Esophagus muscularis mucosa (tissue), 4 donors: ENCODE measurements at places on chromosomes 16 and 17.

GRCh38 chr16:73092236-73092781, 44.4 kb upstream of the ZFHX3 start:
- DNase-seq, result no peak

DNA sequence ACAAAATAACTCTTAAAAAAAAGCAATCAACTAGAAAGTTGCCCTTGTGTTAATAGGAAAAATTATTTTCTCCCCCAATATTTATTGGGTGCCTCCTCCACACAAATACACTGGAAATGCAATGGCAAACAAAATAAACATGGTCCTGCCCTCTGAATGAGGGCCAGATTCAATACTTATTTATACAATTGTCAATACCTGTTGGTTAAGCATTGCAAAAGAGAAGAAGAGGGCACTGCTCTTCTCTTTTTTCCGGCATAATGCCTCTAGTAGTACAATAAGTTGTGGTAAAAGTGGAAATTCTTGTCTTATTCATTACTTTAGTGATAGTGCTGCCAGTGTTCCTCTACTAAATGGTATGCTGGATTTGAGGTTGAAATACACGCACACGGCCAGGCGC, 22.5 kb upstream of the ALDH3A2 start:
- DNase-seq, result no peak

DNA sequence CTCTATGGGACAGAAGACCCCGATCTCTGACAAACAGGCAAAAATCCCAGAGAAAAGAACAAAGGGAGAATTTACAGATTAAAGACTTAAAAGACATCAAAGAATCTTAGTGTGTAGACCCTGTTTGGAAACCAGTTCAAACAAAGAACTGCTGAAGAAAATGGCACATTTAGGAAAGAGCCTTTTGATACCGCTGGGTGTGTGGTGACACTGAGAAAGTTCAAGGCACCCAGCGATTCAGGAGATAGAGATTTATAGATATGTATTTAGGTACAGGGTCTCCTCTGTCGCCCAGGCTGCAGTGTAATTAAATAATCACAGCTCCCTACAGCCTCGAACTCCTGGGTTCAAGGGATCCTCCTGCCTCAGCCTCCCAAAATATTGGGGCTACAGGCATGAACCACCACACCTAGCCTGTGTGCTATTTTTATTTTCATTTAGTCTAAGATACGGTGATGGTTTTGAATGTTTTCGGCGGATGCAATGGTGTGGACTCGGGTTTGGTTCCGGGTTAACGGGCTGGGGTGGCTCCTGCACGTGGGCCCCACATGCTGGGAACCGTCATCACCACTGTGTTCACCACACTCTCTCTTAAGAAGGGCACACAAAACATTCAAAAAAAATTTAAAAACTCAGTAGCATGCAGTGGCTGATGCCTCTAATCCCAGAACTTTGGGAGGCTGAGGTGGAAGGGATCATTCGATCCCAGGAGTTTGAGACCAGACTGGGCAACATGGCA, 114.0 kb downstream of the ZNF778 start:
- DNase-seq, result no peak

GRCh38 chr16:23160574-23160973, 11.3 kb upstream of the USP31 start:
- no peak for DNase-seq

GRCh38 chr16:12254566-12254965, 278.0 kb downstream of the SNX29 start:
- DNase-seq, result no peak

GRCh38 chr16:47858333-47858982, 297.3 kb downstream of the ABCC12 start:
- DNase-seq, result no peak

- DNase-seq, result no peak
Observed at GRCh38 chr16:11029948-11030347, 85.6 kb downstream of the CLEC16A start.

DNA sequence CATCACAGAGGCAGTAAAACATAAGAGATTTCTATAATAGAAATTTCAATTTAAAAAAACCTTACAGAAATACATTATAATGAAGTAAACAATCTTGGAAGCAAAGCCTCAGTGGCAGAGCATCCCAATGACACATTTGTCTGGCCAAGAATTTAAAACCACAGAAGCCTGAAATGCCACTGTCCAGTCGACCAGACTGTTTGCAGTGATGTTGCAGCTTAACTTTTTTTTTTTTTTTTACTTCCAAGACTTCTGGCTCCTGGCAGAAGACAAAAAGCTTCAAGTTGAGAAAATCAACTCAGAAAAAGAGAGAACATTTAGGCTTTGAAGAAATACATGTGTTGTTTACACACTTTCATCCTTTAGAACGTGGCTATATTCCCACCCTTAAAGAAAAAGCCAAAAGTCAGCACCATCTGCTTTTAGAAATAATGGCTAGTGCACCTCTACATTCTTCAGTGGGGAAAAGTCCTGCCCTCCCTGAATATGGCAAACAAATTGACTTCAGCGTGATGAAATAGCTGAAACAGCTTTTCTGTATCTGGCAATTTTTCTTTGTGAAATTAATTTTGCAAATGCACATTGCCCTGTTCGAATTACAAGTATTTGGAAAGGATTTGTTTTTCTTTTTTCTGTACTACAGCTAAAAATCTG, 205.5 kb upstream of the MON1B start:
- DNase-seq, result no peak

GRCh38 chr16:25563700-25564099, 128.1 kb upstream of the HS3ST4 start:
- no peak for DNase-seq

DNA sequence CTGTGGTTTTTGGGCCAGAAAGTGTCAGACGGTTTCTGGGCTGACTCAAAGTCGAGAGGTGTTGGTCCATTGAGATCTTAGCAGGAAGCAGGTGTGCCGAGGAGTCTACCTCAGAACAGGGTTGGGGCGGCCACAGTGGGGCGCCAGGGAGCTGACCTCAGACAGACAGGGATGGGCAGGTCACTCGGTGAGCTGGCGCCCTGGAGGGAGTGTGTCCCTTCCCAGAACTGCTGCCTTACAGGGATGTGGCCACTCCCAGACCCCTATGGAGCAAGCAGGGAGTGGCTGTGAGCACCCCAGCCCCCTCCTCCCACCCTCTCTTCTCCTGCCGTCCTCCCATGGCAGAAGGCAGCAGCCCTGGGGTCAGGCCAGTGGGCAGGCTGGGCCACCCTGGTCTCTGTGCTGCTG, 14.0 kb upstream of the DPEP1 start:
- DNase-seq, result no peak

DNA sequence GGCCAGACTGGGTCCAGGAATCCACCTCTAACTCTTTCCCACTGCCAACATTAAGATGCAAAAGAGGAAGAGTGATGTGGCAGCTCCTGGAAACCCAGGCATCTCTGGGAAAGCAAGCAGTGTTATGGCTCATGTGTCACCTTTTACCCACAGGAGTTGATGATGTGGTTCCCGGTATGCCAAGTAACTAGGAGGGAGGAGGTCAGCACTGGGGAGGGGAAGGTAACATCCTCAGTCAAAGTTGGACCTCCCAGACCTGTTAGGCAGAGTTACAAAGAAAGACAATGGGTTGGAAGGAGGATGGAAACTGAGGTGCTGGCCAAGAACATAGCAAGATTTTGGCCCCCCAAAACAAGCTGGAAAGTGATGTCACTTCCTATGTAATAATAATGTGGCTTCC, 11.4 kb downstream of the KRABD2 start:
- DNase-seq, result no peak

DNA sequence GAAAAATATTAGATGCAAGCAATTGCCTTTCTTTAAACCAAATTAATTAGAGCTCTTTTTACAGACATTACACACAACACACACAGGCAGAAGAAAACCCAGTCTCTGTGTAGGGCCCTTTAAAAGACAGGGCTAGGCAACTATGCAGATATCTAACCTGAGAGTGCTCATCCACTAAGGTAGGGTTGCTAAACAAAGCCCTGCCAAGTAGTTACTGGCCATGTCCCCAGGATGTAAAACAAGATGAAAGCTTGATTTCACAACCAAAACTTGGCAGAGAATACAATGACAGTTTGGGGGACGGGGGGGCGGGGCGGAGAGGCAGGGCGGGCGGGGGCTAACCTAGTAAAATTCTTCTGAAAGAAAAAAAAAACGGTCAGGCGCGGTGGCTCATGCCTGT, 669.0 kb upstream of the CA10 start:
- DNase-seq, result no peak

DNA sequence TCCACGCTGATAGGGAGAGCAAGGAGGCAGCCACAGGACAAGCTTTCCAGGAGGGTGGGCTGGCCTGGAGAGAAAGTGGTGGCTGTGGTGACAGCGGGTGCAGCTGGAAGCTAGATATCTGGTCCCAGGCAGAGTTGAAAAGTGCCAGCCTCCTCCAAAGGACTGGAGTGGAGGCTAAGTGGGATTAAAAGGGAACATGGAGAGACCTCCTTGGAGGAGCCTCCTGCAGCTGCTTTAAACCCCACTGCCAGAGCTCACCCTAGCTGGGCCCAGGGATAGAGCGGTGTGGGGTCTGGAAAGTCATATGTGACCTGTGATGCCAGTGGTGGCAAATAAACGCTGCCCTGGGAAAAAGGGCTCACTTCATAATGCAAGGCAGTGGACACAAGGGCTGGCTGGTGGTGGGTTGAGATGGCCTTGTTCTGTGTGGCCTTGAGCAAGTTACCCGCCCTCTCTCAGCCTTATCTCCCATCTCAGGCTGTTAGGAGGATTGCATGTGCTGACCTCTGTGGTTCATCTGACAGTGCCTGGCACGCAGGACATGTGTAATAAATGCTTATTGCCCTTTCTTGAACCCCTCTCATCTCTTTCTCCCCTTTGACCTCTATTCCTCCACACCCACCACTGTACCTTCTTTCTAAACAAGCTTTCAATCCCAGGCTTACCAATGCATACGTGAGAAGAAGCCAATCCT, 61.0 kb upstream of the LGALS9 start:
- no peak for DNase-seq

DNA sequence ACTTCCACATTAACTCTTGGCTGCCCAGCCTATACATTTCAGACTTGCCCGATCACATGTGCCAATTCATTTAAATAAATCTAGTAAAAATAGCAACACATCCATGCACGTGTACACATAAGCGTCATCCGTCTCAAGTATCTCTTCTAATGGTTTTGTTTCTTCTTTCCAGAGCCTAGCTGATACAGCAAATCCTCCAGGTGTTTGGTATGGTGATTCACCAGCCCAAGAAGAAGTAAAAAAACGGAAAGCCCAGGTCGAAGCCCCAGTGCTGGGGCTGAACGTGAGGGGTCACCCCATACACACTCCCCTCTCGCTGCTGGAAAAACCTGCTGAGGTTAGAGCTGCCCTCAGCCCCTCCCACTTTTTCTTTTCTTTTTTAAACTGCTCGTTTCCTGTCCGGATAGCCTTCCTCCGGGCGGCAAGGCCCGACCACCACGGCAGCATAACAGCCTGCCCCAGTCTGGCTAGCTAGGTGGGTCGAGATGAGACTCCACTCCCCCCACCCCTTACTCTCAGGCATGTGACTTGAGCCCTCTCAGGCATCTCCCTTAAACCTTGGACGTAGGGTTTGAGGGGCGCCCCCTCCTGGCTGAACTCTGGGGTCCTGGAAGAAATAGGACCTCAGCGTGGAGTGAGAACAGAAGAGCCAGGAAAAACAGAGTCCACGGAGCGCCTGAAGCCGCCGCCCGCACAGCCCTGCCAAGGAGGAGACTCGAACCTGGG, 13.9 kb upstream of the OR1F1 start:
- no peak for DNase-seq

- no peak for DNase-seq
Observed at GRCh38 chr16:23403547-23403946, 49.4 kb downstream of the COG7 start.

GRCh38 chr16:48607056-48607825, 2.7 kb downstream of the N4BP1 start:
- no peak for DNase-seq

DNA sequence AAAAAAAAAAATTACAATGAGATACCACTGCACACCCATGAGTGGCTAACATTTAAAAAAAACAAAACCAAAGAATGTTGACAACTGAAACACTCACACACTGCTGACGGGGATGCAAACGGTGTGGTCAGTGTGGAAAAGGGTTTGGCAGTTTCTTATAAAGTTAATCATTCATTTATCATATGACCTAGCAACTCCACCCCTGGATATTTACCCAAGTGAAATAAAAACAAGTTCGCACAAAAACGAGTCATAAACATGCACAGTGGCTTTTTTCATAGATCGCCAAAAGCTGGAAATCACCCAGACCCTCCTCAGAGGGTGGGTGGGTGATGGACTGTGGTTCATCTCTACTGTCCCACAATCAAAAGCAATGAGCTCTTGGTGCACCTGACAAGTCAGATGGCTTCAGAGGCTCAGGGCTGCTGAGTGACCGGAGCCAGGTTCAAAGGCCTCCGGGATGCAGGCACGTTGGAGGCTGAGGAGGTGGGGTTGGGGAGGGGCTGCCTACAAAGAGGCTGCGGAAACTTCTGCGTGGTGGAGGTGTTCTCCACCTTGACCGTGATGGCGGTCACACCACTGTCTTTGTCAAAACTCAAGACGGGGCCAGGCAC, 14.2 kb downstream of the RAB40B start:
- no peak for DNase-seq

GRCh38 chr16:23345237-23345636, 43.1 kb downstream of the SCNN1B start:
- no peak for DNase-seq

GRCh38 chr16:17775061-17775460, 304.3 kb upstream of the XYLT1 start:
- DNase-seq, result no peak

DNA sequence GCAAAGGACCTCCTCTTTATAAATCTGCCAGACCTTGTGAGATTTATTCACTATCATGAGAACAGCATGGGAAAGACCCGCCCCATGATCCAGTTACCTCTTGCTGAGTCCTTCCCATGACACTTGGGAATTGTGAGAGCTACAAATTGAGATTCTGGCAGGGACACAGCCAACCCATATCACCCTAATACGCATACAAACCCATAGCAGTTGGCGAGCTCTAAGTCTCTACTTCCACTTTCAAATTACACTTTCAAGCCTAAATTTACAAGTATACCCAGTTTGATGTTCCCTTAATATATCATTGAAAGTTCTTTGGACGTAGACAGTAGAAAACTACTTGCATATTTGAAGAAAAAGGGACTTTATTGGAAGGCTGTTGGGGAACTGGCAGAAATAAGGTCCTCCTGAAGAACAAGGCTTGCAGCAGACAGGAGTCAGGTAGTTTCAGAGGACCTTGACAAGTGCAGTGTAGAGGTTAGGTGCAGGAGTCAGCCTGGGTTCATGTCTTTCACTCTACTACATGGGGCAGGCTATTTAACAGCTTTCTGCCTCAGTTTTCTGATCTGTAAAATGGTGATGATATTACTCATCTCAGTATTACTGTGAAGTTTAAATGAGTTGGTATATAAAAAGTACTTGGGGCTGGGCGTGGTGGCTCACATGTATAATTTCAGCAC, 107.9 kb upstream of the EEF2KMT start:
- no peak for DNase-seq

GRCh38 chr17:16407911-16408588, 7.3 kb upstream of the TRPV2 start:
- DNase-seq, result no peak

DNA sequence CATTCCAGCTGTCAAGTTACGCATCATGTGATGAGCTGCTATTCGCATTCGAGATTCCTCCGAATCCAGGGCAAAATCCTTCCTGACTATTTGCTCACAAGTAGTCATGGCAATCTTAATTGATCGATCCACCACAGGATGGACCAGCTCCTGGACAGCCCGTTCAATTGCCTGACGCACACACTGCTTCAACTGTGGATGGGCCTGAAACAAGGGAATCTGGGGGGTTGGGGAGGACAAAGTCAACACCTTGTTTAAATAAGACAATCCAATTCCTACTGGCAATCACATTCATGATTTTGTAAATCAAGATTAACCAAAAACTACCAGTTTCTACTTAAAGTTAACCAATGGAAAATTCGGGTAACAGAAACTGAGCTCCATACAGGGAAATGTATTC, 28.4 kb downstream of the SETD6 start:
- DNase-seq, result no peak
